ENCODE measurements at places on chromosomes 5 and 9.

GRCh38 chr9:124812441-124812876, 35.5 kb downstream of the OLFML2A start:
- no peak for DNase-seq

- DNase-seq: no peak
Observed at GRCh38 chr9:77561331-77562018, 86.6 kb downstream of the GNA14 start.

GRCh38 chr5:125464847-125465432, 718.5 kb upstream of the ZNF608 start:
- DNase-seq: no peak

DNA sequence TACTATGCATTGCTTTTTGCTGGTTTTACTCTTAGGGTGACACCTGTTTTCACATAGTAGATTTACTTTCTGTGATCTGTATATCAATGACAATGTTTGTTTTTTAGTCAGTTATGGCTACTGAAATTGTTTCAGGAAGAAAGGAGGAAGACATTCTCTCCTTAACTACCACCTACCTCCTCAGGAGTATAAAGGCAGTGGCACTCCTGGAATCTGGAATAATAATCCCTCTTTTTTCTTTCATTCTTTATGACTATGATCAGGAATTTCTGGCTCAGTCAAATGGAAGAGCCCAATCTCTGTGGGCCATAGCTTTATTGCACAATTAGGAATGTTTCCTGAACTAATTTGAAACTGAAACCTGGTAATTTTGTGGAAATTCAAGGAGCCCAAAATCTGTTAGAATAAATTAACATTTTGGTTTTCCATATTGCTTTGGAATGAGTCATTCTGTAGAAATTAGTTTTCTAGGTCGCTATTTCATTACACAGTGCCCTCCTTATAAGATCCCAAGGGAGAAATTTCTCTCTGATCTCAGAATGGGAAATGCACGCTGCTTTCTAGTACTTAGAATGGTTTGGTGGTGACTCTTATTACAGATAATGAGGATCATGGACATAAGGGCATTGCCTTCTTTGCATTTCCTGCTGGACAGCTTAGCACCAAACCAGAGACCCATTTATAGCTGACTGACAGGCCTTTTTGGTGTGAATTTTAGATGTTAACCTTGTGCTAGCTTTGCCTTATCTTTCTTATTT, 95.3 kb upstream of the VLDLR start:
- no peak for DNase-seq

GRCh38 chr9:84187090-84187489, 153.5 kb downstream of the SLC28A3 start:
- DNase-seq: no peak

GRCh38 chr9:73269430-73270101, 117.9 kb downstream of the ANXA1 start:
- no peak for DNase-seq

GRCh38 chr9:114775981-114776380, 29.9 kb downstream of the TNFSF15 start:
- no peak for DNase-seq

DNA sequence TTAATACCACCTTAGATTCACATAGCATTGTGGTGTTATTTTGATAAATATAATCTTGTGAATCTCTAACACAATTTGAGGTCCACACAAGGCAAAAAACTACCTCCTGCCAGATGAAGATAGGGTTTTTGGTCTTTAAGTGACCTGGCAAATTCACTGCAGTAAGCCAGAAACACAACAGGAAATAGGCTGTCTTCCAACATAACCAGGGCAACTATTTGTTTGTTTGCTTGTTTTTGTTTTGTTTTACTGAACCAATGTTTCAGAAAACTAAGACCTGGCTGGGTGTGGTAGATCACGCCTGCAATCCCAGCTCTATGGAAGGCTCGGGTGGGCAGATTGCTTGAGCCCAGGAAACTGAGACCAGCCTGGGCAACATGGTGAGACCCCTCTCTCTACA, 95.5 kb downstream of the USP20 start:
- no peak for DNase-seq

DNA sequence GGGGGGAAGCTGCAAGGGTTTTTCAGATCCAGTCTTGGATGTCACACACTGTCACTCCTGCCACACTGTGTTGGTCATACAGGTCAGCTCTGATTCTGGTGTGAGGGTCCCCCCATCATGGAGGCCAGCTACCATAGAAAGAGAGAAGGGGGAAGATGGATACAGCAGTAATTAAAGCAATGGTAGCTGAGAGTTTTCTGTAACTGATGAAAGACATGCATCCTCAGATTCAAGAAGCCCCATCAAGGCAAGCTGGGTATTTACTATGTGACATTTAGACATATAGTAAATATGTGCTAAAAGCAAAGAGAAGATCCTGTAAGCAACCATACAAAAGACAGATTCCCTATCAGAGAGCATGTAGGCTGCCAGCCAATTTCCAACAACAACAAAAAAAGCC, 110.9 kb upstream of the COL5A1 start:
- no peak for DNase-seq

DNA sequence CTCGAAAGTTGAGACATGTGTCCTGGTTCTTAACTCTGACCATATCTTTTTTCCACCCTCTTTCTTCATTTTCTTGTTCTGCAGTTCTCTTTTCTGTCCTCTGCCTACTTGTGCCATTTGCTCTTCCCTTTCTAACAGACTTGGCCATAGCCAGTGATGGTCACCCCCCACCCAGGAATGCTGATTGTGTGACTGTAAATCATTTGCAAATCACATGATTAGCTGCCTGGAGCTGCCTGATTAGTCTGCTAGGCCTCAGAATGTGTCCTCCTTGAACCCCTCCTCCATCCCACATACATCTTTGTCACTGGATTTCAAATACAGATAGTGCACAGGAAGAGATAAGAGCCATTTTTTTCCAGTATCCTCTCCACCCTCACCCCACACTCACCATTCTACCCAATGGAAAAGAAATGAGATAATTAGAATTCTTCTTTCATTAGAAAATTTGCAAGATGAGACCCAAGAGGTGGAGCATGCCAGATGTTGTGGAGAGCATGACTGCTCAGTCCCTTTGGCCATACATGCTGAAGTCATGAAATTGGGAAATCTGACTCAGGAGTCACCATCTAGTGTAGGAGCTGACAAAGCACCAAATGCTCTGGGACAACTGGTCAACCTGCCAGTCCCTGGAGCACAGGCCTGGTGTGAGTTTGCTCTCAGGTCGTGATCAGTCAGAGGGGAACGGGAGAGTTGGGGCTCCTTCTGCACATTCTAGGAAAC, 538.2 kb downstream of the CCDC171 start:
- no peak for DNase-seq

DNA sequence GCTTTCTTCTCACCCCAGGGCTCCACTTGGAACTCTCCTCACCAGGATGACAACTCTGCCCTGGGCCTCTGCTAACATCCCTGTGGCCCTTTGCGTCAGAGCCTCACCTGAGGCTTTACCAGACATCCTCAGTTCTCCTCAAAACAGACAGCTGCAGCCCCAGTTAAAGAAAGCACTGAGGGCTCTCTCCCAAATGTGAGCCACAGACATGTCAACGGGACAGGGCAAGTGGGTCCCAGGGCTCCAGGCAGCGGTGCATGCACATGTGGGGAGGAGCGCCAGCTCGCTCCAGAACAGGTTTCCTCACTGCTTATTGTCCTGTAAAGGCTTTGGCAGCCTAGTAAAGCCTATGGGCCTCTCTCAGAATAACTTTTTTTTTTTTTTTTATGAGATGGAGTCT, 37.3 kb downstream of the IPPK start:
- DNase-seq: no peak

GRCh38 chr9:137234055-137234697, 3.5 kb downstream of the SLC34A3 start:
- DNase-seq: no peak

- no peak for DNase-seq
Observed at GRCh38 chr9:74721696-74722660, 165.7 kb downstream of the TRPM6 start.

GRCh38 chr9:71308454-71308853, 187.0 kb upstream of the TRPM3 start:
- no peak for DNase-seq

GRCh38 chr5:54387659-54388232, 67.8 kb upstream of the HSPB3 start:
- DNase-seq: no peak

DNA sequence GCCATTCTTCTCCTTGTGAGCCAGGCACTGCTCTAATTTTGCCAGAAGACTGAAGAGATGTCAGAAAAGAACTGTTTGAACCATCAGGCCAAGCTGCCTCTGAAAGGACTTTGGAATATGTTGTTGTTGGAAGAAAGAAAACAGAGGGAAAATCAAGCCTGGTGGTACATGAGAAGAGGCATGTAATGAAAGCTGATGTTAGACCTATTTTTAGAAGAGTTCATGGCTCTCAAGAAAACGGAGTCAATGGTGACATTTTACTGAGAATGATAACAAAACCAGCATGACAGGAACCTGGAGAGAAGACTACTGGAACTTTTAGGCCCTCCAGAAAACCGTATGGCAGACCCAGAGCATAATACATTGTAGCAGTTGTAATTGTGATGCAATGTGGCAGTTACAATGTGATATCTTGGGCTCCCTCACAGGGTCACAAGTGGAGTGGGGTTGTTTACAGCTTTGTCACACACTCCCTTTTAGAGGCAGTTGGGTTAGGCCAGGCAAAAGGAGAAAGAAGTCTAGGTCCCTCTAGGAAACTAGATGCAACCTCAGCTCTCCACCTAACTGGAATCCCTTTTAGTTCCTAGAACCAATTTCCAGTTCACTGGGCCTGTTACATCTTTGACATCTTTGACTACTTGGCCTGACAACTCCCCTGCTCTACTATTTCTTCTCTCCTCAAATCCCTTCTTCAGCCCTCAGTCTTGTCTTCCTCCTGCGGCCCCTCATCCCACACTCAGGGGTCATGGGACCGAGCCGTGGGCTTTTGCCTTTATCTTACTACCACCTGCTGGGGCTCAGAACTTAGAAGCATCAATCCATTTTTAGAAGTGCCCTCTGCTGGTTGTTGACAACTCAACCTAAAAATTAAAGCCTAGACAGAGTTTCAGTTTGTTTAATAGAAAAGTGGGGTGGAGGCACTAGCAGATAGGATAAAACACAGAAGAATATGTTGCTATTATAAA, 61.2 kb upstream of the JAK2 start:
- DNase-seq: no peak

DNA sequence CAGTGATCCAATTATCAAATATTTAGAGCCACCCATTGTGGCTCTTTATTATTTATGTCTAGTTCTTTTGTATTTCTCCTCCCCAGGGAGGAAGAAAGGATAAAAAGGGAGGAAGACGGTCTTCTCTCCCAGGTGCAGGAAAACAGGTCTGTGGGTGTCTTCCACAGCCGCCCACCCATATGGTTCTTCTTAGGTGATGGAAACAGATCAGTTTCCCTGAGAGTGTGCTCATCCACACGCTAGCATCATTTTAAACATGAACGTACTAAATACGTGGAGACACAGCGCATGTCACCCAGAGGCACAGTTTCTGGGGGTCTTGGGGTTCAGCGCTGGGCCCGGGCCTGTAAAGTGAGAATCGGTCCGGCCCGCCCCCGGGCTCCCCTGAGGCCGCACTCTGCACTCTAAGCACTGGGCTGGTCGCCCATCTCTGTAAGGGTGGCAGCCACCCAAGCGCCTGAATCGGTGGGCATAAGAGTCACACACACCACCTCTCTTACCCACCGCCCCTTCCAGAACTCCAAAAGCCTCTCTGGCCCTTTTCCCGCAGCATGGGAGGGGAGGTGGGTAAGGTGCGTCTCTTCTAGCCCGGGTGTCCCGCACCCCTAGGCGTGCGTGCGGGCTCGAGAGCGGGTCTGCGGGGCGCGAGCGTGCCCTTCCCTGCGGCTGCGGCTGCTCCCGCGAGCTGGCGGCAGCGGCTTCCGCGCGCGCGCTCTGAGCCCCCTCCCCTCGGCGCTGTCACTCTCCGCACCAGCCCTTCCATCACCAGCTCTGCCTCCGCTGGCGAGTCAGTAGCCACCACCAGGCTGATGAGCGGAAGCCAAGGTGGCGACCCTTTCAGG, 1.3 kb downstream of the PTCH1 start:
- DNase-seq: no peak

DNA sequence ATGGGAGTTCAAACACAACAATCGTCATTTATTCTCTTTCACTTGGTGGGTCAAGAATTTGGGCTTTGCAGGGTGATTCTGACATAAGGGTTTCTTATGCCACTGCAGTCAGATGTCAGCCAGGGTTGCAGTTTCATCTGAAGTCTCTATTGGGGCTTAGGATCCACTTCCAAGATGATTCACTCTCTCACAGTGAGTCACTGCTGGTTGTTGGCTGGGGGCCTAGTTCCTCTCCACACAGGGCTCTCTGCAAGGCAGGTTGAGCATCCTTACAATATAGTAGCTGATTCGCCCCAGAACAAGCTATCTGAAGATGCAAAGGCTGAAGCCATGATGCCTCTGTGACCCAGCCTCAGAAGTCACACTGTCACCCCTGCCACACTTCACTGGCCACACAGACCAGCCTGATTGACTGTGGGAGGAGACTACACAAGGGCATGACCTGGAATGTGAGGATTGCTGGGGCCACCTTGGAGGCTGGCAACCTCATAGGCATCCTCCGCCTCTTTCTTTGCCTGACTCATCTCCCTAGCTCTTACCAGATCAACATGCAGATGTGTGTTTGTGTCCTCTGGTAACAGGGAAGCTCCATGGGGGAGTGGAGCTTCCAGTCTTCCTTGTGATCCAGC, 4.5 kb upstream of the CARD19 start:
- peak; percentile 58 for DNase-seq

DNA sequence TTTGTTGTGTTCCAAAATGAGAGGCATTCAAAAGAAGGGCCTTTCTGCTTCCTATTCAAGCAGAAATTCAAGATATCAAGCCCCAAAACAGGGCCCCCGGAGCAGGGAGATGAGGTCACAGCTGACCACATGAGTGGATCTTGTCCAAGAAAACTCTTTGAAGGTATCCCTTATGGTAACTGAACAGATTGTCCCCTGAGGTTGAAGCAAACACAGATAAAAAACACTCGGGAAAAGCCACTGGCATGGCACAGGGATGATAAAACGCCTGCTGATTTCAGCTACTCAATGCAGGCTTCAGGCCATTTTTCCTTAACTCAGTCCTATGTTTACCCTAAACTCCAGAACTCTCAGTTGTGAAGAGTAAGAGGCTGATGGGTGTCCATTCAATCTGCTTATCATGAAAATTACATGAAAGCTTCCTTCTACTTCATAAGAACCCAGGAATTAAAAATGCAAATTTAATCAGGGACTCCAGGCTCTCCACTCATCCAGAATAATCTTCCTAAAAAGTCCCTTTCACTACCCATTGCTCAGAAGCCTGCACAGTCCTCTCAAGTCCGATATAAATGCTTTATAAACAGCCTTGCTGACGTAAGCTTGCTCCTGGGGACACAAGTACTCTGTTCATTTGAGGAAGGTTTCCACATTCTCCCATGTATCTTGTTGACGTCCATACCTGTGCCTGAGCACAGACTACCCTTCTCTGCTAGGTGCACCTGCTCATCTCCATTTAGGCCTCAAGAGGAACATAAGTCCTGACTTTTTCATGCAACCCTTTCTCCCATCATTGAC, 35.9 kb upstream of the SLC1A3 start:
- no peak for DNase-seq

- DNase-seq: no peak
Observed at GRCh38 chr9:129305246-129305645, 127.2 kb upstream of the IER5L start.
